ENCODE measurements at places on chromosomes 2 and 18.

- no peak for DNase-seq
Measured at GRCh38 chr2:196249860-196250259, 78.5 kb upstream of the STK17B start.

- no peak for DNase-seq
Measured at GRCh38 chr2:8427211-8427610, 254.6 kb upstream of the ID2 start.

- no peak for DNase-seq
Measured at GRCh38 chr2:230706966-230707365, 5.7 kb upstream of the CAB39 start.

- DNase-seq, result no peak
Measured at GRCh38 chr2:241161646-241162281, 11.5 kb downstream of the PPP1R7 start.

Measured in stimulated activated CD4-positive, alpha-beta T cell treated with anti-CD3 and anti-CD28 coated beads, Interleukin-15, amount 100 ng/mL, for 48 hours (primary cell).